Activated CD4-positive, alpha-beta T cell treated with anti-CD3 and anti-CD28 coated beads, Interleukin-2, amount 50 U/mL, for 16 hours (primary cell): ENCODE measurements at places on chromosomes 16 and 17.

- DNase-seq, result peak; percentile 35
Measured at GRCh38 chr17:43578699-43579565, 32.8 kb upstream of the ETV4 start.

DNA sequence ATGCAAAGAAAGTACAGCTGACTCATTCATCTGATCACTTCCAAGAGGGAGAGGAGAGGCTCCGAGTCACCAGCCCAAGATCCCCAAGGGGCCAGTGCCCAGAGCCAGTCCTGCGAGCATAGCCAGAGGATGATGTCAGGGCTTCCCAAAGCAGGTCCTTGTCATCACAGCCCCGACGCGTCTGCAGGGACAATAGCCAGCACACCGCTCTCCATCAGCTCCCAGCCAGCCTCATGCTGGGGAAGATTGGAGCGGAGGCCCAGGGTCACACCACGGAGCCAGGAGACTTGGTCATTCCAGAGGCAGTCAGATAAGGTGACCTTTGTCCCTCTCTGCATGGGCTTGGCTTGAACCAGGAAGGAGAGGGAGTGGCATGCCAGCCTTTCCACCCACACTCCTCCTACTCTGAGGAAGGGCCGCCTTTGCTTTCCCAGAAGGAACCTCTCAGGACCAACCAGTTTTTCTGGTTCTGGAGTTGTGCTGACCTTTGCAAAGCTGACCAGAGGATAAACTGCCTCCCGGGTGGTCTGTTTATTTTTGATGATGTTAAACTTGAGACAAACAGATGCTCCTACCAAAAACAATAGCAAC lies 58.3 kb upstream of the ARHGAP44 start:
- DNase-seq, result no peak

GRCh38 chr16:77211880-77212740 lies 12.9 kb downstream of the SYCE1L start:
- DNase-seq, result peak; percentile 63

DNA sequence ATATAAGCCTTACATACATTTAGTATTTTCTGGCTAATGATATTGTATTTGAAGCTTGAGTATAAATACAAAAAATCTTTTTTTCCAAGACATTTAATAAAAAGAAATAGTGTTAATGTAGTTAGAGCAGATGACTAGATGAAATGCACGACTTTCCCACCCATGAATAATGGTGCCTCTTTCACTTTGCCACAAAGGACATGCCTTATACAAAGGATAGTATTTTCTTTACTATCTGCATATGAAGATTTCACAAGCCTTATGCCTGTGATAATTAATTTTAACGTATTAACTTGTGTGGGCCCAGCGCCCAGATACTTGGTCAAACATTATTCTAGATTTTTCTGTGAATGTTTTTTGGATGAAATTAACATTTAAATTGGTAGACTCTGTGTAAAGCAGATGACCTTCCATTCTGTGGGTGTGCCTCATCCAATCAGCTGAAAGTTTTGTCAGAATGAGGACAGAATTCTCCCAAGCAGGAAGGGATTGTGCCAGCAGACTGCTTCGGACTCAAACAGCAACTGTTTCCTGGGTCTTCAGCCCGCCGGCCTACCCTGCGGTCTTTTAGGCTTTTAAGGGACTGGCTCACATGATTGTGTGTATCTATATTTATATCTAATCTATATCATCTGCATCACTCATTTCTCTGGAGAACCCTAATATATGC lies 115.4 kb downstream of the USP22 start:
- no peak for DNase-seq

DNA sequence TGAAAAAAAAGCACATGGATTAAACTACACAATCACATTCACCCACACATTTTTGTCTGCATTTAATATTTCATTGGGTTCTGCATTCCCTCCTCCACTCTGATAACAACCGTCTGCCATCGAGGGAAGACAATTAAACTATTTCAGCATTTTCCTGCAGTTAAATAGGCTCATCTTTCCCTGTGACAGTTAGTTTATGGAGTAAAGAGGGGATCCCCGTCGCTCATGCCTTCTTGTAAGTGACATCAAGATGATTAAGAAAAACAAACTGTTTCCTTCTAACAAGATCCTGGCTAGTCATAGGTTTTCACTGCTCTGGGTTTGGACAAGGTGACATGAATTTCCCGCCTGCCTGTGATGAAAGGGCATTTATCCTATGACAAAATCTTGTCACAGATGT lies 98.0 kb upstream of the DYNLRB2 start:
- no peak for DNase-seq

DNA sequence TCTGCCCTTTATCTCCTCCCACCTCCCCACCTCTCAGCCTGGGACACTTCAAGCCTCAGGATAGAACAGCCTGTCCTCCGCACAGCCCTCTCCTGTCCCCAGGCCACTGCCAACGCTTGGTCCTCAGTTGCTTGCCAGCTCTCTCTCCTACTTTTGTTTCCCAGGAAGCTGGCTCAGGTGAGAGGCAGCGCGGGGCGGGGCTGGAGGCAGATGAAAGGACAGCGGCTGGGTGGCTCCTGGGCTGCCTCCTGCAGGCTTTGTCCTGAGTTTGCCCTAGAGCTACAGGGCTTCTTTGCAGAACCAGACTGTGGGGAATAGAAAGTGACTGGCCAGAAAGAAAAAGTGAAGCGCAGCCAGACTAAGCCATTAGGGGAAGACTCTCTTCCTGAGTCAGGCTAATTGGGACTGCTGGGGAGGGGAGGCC lies 48.2 kb upstream of the CDC42EP4 start:
- no peak for DNase-seq

DNA sequence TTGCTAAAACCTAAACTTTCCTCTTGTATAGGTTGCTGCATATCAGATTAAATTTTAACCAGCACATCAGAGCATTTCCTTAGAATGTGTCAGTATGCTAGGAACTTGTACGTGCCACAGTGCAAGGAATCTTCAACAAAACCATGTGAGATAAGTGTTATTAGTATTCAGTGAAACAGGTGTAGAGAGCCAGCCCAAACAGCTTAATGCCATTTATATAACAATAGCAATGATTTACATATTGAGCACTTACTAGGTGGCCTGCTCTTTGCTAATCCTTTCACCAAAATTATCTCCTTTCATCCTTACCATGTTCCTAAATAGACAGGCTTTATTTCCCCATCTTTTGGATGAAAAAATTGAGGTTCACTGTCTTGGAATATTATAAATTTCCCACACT lies 485.7 kb downstream of the HS3ST4 start:
- DNase-seq, result no peak

- DNase-seq, result no peak
Measured at GRCh38 chr17:82964851-82965341, 114.5 kb upstream of the METRNL start.

DNA sequence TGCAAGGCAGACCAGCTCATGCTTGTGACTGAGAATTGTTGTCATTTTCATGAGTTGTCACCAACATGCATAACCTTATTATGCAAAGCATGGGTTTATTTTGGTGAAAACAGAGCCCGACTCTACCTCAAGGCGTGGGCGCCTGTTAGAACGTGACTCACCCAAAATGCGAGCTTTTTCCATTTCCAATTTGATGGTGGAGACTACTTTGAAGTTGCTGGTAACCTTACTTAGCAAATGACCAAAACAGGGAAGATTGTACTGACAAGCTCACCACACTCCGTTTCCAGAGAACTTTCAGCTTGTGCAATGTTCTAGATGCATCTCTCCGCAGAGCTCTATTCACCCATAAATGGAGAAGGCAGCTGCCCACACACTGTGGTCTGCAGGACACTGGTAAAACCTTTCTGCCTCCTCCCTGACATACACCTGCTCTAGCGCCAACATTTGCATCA lies 284.5 kb downstream of the MAF start:
- DNase-seq, result peak; percentile 94

DNA sequence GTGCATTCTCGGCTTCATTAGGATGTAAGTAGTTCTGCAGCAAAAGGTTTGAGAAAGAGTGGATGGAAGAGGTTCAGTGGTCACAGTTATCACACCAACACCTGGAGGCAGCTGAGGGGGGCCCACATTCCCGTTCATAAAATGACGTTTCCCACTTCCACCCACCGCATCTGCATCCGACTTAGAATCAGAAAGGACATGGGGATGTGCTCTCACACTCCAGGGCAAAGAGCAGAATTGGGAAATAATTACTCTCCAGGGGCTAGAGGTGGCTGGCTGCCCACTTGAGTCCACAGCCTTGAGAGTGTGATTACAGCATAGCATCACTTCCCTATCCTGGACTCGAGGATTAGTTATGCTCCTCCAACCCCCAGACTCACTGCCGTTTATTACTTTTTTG lies 122.0 kb downstream of the CPPED1 start:
- DNase-seq, result no peak

GRCh38 chr16:53103811-53104210 lies 49.0 kb downstream of the CHD9 start:
- no peak for DNase-seq

DNA sequence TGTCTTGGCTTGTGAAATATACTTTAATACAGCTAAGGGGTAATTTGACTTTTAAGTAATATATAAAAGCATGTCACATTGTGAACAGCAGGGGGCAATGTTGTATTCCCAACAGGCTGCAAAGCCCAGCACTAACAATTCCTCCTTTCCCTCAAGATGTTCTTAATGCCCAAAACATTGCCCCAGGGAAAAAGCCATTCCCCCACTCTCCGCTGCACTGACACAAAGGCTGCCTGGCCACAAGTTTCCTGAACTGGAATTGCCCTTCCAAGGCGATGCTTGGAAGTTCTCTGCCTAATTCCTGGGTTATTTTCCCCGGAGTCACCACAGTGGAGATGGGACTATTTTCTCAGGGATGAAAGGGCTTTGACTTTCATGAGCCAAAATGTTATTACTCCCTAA lies 27.2 kb downstream of the CLEC16A start:
- peak; percentile 68 for DNase-seq

DNA sequence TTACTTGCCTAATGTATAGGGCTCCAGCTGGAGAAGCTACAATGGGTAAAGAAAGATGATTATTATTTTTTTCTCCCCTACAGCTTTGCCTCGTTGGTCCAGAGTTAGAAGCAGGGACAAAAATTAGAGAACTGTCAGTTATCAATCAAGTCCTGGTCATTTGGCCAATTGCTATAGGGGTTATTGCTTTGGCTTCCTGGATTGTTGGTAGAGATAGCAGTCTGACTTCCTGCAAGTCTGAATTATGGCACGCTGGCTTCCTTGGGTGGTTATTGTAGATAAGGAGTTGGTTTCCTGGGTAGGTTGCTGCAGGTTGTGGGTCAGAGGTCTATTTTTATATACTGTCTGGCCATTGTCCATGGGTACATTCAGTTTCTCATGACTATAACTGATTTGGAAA lies 84.7 kb upstream of the ELAC2 start:
- DNase-seq, result no peak

DNA sequence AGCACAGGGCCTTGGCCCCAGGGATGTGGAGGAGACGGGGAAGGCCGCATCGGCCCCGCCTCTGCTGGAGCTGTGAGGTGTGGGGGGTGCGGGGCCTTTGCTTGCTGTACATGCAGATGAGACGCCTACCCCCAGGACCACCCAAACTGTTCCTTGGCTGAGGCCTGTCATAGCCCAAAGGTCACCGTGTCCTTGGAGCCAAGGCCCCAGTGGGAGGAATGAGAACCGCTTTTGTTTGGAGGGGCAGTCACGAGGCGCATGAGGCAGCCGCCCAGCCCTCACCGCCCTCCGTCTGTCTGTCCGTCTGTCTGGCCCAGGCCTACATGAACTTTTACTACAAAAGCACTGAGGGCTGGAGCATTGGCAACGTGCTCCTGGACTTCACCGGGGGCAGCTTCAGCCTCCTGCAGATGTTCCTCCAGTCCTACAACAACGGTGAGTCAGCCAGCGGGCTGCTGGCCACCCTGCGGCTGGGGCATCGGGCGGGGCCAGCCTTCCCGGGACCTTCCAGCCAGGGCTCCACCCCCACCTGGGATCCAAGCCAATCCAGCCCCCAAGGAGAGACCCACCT lies 8.8 kb downstream of the TAX1BP3 start:
- DNase-seq, result no peak

- DNase-seq, result no peak
Measured at GRCh38 chr17:73968680-73969079, 234.8 kb upstream of the RPL38 start.

GRCh38 chr16:77690416-77690815 lies 31.9 kb upstream of the NUDT7 start:
- DNase-seq, result no peak

DNA sequence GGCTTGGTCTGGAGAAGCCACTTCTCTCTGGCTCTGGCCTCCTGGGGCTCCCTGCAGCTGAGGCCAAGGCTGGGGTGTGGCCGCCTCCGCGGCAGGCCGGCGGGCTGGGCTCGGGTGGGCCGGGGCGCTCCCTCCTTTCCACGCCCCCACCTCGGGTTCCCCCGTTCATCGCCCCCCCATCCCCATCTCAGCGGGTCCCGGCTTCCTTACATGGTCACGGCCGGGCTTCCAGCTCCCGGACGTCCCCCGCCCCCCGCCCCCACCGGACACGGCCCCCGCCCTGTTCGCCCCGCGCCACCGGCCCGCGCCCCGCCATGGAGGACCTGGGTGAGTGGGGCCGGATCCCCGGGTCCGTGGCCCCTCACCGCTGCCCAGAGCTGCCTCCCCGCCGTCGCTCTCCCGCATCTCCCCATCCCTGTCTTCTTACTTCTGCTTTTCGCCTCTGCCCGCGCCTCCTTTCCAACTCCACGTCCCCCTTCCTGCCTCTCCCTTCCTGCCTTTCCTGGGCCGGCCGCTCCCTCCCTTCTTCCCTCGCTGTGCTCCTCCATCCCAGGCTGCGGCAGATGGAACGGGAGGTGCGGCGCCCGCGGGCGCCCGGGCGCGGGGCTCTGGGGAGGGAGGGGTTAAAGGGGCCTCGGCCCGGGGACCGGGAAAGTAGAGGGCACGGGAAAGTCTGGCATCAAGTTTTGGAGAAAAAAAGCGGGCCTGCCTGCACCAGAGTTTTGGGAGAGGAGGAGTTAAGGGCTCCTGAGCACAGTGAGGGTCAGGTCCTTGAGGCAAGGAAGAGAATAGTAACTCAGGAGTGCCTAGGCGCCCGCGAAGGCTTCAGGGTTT lies at the start of gene TGFB1I1:
TGFB1I1 (plus strand) TSS at position 278 of the 834 bp plus-strand sequence; CDS start at position 315, 37 bp downstream.
- no peak for DNase-seq

DNA sequence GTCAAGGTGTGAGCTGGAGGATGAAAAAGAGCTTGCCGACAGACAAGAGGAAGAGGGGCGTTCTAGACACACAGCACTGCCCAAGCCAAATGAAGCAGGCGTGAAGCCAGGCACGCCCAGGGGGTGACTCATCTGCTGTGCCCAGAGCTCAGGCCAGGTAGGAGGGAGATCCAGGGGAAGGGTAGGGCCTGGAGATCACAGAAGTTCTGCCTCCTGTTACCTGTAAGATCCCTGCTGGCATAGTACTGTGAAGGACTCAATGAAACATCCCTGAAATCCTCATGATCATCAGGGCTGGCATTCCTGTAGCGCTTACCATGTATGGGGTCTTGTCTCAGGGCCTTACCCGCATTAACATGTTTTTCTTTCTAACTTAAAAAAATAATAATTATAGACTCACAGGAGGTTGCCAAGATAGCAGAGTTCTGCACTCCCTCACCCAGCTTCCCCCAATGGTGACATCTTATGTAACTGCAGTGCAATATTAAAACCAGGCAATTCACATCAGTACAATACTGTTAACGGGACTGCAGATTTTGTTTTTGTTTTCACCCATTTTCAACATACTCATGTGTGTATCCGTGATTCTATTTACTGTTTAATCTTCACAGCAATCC lies 158.6 kb downstream of the XYLT1 start:
- no peak for DNase-seq
